Activated T-cell treated with anti-CD3 and anti-CD28 coated beads, Interleukin-2, amount 50 U/mL, for 4 hours (primary cell): ENCODE measurements at places on chromosomes 7 and 10. TPM values are rescaled to one million over a fixed set of nuclear protein-coding genes. Genes with fewer than 3 reads are reported as not detected.

- no peak for DNase-seq
Measured at GRCh38 chr10:76001019-76001418, 569.6 kb downstream of the LRMDA start.

DNA sequence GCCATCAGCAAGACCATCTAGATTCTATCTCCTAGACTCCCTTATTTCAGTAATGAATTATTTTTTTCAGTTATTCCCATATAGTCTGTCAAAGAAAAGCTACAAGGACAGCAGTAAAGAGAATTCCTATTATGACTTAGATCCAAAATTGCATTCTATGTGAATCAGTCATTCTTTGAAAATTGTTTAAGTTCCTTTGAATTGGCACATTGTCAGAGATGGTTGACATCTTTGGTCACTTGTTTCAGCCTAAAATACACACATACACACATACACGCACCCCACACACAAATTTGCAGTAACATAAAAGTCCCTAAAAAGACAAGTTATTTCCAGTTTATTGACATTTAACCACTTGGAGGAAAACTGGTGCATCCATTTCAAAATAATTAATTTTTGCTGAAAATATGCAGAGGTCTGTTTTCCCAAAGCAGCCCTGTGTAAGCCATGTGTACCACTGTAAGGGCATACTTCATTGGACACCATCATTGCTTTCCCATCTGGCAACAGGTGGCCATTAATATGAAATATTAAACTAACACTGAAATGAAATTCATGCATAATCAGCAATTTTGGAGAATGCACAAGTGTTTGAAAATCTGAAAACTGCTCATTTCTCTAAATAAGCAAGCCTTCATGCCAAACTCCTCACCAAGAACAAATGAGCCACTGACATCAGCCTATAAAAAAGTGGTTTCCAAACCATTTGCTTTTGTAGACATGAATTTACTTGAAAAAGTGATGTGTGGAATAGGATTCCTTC, 121.7 kb upstream of the COL1A2 start:
- DNase-seq = no peak

GRCh38 chr7:116582164-116582732, 57.4 kb downstream of the CAV1 start:
- DNase-seq = no peak

- no peak for DNase-seq
Measured at GRCh38 chr7:112833082-112833481, 42.9 kb upstream of the TMEM168 start.

- DNase-seq = no peak
Measured at GRCh38 chr7:132240262-132240661, 336.0 kb downstream of the PLXNA4 start.

- DNase-seq = no peak
Measured at GRCh38 chr10:3233486-3233990, 61.0 kb upstream of the PITRM1 start.

- no peak for DNase-seq
Measured at GRCh38 chr10:85976267-85976793, 390.3 kb downstream of the GRID1 start.

- DNase-seq = no peak
Measured at GRCh38 chr10:67036808-67037207, 111.0 kb downstream of the LRRTM3 start.

The SAP25 gene
- total RNA-seq = 7.6 TPM

The ANKRD2 gene
- total RNA-seq = not detected
